Hematopoietic multipotent progenitor cell treated with erythropoietin and hydrocortisone succinate and interleukin-3 and kit ligand, for 6 days (in vitro differentiated cells): ENCODE measurements at places on chromosomes 13 and 19.

GRCh38 chr13:109301726-109302125 is 484.7 kb downstream of the IRS2 start:
- no peak for DNase-seq

DNA sequence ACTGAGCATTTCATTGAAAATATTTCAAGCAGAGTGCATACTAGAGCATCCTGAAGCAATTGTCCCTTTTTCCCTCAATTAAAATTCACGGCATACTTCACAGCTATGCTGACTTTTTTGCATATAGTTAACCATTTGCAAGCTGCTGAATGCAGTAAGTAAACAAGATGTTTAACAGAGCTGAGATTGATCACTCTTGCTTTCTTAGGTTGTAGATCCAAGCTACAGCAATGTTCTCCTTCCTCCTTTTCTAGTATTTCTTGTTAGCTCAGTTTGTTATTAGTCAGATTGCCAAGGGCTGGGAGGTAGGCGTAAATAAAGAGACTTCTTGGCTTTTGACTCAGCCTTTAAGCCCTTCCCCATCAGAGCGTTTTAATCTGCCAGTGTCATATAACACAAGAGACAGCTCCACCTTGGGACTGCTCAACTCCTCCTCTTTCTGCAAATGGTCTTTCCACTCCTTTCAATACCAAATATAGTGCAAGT is at the start of gene SLITRK6:
Gene SLITRK6 (minus strand): TSS at position 323 of the 486 bp plus-strand sequence. CDS start 2,911 bp downstream, outside the sequence.
- no peak for DNase-seq

GRCh38 chr19:31451686-31452330 is 102.6 kb upstream of the TSHZ3 start:
- DNase-seq = no peak

- DNase-seq = no peak
Observed at GRCh38 chr19:30663611-30664174, 291.5 kb downstream of the ZNF536 start.

DNA sequence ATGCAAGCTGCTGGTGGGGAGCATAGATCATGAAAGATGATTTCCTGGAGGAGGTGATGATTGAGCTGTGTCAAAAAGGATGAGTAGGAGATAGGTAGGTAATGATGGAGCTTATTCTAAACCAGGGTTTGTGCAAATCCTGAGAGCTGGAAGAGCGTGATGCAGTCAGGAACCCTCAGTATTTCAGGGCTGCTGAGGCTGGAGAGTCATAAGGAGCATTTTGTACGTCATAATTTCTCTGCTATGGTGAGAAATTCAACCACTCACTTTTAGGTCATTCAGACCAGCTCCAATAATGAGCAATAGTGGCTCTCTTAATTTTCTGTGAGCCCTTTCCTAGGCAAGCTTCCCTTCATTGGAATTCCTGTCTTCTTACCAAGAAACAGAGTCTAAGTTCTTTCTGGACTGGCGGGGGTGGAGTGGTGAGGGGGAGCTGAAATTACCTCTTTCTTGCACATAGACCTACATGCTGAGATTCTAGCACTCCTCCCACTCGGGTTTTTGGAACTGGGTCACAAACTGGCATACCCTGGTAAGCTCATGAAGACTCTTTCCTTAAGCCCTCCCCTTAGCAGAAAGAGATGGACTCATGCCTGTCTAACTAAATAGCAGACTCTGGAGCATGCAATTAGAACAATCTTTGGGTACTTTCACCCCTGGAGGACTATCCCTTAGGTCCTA is 62.2 kb upstream of the MYCBP2 start:
- DNase-seq = no peak

- peak; percentile 67 for DNase-seq
Observed at GRCh38 chr19:7515645-7516151, at the start of gene ZNF358. ZNF358 (plus strand) TSS chr19:7516103; CDS start chr19:7519243, 3,140 bp downstream.

GRCh38 chr19:37953171-37953917 is 46.3 kb downstream of the SIPA1L3 start:
- no peak for DNase-seq

DNA sequence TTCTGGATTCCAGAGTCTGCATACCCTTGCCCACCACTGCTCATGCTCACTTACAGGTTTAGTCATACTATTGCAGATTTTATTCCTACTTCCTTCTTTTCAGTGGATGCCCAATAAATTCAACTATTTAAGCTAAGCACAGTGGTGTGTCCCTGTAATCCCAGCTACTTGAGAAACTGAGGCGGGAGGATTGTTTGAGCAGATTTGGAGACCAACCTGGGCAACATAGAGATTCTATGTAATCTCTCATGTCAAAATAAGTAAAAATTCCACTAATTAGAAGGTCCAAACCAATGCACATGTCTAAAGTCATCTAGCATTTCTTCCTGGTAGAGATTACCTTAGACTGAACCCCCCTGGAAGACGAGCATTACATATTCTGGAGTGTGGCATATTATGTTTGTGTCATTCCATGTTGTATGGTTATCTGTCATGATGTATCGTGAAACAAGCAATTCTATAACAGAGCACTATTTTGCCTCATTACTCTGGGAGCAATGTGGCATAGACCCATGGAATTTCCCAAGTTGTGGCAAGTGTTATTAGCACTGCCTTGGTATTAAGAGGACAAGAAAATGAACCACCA is 8.3 kb downstream of the HMGB1 start:
- no peak for DNase-seq

DNA sequence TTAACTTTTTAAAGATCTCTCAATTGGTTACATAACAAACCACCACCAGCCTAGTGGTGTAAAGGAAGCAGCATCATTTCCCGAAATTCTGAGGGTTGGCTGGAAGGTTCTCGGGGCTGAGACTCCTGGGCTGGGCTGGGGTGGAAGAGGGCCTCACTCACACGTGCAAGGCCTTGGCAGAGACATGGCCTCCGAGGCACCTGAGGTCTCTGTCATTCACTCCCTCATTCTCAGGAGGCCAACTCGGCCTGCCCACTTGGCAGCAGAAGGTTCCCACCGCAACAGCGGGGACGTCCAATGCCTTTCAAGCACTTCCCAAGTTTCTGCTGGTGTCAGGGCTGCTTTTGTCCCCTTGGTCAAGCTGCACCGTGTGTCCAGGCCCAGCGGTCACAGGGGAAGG is 18.6 kb upstream of the RASA3 start:
- DNase-seq = no peak

DNA sequence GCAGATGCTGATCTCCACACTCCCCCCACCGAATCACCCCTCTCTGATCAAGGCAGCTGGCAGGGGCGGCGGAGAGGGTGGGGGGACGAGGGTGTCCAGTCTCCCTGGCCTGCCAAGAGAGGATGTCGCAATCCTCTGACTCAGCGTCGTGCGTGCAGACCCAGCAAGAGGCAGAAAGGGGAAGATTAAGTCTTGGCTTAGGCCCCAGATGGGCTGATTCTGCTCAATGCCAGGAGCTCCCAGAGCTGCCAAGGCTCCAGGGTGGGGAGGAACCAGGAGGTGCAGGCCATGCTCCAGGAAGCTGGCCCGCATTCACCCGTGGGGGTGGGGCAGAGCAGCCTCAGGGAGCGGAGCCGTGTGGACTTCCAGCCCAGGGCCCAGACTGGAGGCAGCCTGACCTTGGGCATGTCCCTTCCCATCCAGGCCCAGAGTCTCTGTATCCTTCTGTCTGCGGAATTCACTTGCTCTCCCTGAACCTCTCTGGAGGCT is 6.6 kb upstream of the BCL3 start:
- DNase-seq = peak; percentile 95
